ENCODE measurements at places on chromosomes 7 and 10. TPM values are rescaled to one million over a fixed set of nuclear protein-coding genes. Genes with fewer than 3 reads are reported as not detected.

DNA sequence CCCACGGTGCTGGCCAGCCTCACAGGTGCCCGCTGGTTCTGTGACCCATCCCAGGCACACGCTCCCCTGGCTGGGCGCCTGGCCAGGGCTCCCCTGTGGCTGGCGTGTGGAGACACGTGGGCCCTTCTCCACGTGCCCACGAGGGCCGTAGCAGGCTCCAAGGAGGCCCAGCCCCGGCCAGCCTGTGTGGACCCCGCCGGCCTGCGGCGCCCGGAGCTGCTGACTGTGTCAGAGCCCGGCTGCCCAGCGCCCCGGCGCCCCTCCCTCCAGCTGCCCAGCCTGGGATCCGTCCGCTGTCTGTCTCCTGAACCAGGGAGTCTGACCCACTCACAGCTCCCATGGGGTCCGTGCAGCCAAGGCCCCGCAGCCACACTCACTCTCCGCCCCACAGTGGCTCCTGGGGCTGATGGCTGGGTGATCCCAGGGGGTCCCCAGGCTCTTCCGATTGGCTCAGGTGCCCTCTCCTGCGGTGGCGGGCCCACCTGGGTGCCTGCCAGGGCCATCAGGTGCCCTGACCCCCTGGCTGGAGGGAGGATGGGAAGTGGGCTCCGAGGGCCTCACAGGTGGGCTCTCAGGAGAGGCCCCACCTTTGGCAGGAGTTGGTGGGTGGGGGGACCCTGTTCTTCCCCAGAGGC lies 9.6 kb downstream of the TMEM184A start:
- no peak for ATAC-seq

GRCh38 chr7:7433811-7434210 lies 101.9 kb downstream of the COL28A1 start:
- ATAC-seq: no peak

Gene UBE2H
- total RNA-seq: 96.2 TPM

GRCh38 chr7:129908181-129908580 lies 44.6 kb downstream of the UBE2H start:
- no peak for ATAC-seq

DNA sequence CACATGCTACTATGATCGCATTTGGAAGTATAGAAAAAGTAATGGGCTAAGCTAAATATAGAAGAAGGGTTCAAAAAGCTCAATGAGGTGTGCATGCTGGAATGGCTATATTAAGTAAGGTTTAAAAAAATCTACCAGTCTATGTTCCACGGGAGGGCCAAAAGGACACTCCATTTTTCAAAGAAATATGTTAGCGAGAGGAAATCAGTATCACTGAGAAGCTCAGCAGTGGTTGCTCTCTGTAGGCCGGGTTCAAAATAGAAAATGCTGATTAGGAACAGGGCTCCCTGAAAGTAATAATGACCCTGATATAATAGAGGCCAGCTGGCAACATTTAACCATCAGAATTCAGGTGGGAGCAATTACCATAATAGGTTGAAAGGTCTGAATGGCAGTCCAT lies 224.5 kb upstream of the SEMA3E start:
- no peak for ATAC-seq

Gene SMO
- 20.1 TPM for total RNA-seq

Gene TPST1
- 25.3 TPM for total RNA-seq

Gene CASP2
- total RNA-seq: 12.8 TPM

DNA sequence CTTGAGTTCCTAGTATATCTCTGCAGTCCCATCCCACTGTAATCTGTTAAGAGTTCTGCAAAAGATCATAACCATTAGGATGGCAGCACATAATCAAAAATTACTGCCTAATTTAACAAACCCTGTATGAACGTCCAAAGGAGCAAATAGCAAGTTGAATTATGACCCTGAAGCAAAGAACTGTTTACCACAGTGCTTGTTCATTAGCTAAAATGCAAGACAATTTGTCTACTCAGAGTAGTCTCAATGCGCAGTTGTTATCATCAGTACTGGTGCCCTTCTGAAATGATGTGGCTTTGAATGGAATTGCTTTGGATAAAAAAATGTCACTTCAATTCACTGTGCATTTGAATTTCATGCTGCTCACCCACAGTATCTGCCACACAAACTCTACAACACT lies 817.0 kb downstream of the SORCS1 start:
- ATAC-seq: no peak

Gene GPR15LG
- not detected for total RNA-seq

DNA sequence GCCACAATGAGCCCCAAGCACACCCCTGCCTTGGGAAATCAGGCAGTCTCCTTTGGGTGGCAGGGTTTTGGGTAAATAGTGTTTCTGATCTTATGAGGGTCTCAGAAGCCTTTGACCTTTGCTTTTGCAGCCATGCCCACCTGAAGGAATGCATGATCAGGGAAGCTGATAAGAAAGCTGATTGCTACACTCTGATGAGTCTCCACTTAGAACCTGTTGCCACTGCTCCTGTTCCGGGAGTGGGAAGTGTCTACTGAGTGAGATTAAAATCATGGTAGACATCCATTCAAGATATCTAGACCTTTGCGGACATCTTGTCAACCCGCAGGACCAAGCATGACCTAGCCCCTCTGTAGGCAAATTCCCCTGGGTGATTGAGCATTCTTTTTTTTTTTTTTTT lies 282.6 kb downstream of the SKIDA1 start:
- ATAC-seq: no peak

Gene CPVL
- 23.2 TPM for total RNA-seq

GRCh38 chr10:19915816-19916215 lies 99.6 kb downstream of the PLXDC2 start:
- no peak for ATAC-seq

DNA sequence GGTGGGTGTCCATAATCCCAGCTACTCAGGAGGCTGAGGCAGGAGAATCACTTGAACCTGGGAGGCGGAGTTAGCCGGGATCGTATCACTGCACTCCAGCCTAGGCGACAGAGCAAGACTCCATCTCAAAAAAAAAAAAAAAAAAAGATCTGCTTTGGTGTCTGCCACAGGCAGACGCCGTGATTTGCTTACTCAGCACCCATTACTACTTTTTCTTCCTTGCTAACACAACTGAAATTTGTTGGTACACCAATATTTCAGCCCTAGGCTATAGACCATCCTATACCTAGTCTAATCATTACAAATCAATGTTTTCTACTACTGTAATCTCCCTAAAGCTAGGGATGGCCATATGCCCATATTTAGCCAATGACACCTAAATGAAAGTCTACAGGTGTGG lies 53.5 kb upstream of the PARD3 start:
- ATAC-seq: no peak

DNA sequence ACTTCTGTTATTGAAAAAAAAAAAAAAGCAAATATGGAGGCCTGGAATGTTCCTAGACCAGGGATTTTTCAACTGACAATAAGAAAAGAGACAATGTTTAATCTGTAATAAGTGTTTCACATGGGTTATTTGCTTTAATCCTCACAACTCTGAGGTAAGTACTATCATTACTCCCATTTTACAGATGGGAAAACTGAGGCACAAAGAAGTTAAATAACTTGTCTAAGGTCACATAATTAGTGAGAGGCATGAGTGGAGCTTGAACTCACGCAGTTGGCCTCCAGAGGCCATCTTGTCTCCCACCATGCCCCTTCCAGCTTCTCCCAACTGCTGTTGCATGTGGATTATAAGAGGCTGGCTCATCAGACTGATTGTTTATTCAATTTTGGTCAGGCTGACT lies 36.6 kb upstream of the CREB5 start:
- no peak for ATAC-seq

Gene CTAGE8
- total RNA-seq: not detected

Gene COL17A1
- 0.12 TPM for total RNA-seq

- ATAC-seq: peak; percentile 28
These were observed 151.5 kb downstream of the RNF216 start for GRCh38 chr7:5629941-5630340.

DNA sequence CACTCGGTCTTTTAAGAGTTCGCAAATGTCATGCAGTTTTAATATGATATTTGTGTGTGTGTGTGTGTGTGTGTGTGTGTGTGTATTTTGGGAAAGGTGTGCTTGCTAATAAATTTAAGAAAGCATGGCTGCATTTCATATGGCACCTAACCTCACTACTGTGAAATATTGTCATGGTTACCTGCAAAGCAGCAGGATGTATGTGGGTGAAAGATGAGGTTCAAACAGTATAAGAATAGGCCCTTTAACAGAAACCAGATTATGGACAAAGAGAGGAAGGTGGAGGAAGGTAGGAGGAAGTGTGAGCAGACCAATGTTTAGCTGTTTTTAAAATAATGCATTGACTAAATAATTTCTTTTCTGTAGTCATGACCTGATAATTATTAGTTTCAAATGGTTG lies 73.5 kb upstream of the CACNA2D1 start:
- ATAC-seq: no peak

DNA sequence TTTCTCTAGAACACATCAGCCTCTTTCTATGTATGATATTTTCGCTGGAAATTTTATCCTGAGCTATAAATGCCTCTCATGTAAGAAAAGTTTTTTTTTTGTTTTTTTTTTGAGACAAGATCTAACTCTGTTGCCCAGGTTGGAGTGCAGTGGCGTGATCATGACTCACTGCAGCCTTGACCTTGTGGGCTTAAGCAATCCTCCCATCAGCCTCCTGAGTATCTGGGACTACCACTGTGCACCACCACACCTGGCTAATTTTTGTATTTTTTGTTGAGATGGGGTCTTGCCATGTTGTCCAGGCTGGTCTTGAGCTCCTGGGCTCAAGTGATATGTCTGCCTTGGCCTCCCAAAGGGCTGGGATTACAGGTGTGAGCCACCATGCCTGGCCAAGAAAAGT lies 80.4 kb downstream of the ADK start:
- ATAC-seq: no peak

Gene ADAM8
- 3.3 TPM for total RNA-seq

DNA sequence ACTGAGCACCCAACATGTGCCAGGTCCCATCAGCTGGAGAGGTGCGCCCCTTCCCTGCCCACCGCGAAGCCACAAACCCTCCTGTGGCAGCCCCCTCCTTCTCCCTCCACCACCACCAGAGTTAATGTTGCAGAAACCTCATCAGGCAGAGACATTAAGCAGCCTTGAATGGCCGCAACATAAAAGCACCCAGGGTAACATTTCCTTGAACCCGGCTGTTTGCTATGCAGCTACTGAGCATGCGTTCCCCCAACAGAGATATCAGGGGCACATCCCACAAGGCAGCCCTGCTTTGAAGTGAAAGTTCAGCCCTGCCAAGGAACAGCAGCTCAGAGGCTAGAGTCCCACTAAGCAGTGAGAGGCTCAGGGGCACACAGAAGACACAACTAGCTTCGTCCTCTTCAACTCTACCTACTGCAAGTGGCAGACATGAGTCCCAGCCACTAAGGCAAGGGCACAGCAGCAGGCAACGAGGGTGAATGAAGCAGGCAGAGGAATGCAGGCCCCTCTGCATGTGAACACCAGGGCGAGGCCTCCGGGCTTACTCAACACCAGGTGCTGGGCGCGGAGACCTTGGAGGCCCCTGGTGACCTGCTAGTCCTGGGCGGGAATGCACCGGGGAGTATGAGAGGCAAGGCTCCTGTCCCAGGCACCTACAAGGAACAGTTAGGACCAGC lies 107.4 kb downstream of the SLIT1 start:
- no peak for ATAC-seq

GRCh38 chr10:78407009-78407711 lies 373.5 kb downstream of the RPS24 start:
- peak; percentile 80 for ATAC-seq

Gene ITGB8
- 16.2 TPM for total RNA-seq

Measured in gastroesophageal sphincter (tissue), 4 donors.